ENCODE measurements at places on chromosomes 1 and 21.

DNA sequence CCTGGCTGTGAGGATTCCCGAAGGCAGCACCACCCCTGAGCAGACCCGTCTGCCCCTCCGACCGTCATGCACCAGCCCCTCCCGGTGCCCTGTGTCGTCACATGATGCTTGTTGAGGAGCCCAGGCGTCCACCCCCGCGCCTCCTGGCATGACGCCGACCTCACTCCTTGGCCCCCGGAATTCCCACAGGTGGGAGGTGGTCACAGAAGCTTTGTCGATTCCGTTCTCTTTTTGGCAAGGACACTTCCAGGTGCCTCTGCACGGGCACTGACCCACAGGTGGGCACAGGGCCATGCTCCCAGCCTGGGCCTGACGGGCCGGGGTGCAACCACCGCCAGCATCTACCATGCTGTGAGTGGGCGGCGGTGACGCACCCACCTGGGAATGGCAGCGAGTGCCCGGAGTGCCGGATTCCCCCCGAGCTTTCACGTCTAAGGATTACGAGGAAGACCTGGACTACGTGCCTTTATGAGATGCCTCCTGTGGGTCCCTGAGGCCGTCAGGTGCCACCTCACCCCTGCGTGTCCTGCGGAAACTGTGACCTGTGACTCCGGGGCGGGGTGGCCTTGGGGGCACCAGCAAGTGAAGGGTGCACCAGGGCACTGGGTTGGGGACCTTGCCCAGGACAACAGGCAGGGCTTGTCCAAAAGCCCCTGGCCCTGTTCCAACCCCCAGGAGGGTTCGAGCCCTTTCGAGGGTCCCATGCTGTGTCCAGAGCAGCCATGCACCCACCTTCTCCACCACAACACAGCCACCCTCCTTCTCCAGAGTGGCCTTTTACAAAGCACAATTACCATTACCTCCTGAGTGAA is 31.4 kb upstream of the COL6A1 start:
- DNase-seq: no peak

- DNase-seq: no peak
These were observed 63.8 kb downstream of the HMGB4 start for GRCh38 chr1:33927721-33928120.

DNA sequence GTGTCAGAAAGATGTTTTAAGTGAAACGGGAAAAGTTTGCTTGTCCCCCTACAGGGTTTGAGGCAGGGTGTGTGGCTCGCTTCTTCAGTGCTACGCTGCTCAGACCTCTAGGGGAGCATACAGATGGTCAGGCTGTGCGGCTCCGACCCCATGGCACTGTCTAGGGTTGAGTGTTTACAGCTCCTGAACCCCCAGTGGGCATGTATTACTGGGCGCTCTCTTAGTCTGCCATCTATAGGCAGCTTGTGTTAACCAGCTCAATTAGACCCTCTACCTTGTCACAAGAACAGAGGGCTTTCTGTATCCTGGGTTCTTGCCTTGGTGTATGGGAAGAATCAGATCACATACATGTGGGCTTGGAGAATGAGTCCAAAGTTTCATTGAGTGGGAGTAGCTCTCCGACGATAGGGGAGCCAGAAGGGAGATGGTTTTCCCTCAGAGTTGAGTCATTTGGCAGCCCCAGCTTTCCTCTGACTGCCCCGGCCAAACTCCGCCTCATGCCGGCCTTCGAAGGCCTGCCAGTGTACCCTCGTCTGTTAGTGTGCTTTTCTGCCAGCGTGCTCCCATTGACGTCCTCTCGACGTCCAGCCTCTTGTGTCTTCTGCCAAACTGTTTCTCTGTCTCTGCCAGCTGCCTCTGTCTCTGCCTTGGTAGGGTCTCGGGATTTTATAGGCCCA is 38.6 kb upstream of the ADGRL4 start:
- DNase-seq: no peak

DNA sequence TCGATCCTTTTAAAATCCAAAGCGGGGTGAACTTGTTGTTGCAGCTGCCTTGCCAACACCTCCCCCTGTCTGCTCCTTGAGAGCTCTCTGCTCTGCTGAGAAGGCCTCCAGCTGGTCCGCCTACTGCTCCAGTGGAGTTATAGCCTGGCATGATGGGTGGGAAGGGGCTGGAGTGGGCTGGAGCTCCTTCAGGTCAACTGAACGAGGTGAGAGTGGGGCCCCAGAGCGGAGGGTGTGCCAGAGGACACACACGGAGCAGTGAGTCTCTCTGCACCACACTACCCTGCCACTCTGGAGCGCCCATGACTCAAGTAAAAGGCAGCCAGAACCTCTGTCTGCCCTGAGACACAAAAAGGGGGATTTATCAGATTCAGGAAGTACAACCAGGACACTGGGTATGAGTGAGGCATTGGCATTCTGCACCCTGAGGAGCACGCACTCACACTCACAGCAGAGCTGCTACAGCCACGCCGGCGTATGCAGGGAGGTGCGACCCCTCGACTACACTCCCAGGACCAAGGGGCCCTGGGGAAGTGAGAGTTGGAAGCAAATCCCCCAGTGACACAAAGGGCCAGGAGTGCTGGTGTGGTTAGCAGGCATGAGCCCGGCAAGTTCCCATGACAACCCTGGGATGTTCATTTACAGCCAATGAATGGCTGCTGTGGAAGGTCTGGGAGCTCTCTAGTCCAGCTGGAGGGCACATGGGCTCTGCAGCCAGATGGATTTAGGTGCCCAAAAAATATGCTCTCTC is 28.0 kb upstream of the EVA1B start:
- DNase-seq: no peak

DNA sequence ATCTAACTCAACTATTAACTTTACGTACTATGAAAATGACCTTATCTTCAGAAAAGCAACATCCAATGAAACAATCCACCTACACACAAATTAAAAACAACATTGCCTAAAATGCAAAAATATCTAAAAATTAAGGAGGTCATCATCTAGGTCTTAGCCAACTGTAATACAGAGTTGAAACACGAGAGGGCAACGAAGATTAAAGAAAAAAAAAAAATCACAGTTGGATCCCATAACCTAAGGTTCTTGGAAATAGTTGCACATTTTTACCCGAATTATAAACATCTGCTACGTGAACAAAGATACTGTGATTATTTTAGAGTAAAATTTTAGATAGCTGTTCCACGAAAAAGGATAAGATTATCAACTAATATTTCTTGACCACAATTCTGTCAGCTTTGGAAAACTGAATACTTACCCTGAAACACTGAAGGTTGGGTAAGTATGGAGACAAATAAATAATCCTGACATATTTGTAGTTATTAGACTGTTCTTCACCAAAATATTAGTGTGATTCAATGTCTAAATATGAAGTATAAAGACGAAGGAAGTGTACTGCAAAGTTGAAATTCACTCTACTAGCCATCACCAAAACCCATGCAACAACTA is 88.0 kb upstream of the AK4 start:
- DNase-seq: no peak

- peak; percentile 85 for DNase-seq
These were observed 9.2 kb upstream of the SFPQ start for GRCh38 chr1:35202048-35202719.

- DNase-seq: no peak
These were observed 74.6 kb upstream of the KCND3 start for GRCh38 chr1:112063781-112064728.

GRCh38 chr1:193524616-193525015 is 338.2 kb upstream of the B3GALT2 start:
- no peak for DNase-seq

- DNase-seq: no peak
These were observed 97.4 kb downstream of the PRDM2 start for GRCh38 chr1:13797397-13797796.

DNA sequence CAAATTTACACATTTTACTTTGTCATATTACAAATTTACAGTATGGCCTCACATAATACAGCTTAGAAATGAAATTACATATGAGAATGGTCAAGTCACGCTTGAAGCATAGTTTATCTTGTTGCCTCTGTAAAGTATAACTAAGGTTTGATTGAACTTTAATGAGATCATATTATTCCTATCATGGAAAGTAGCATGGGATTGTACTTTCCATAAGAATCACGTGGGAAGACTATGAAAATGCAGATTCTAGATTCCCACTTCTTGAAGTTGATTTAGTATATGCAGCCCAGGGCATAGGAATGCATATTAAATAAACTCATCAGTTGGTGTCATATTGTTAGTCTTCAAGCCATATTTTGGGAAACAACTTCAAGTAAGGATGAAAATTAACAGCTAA is 342.8 kb downstream of the NCAM2 start:
- DNase-seq: no peak

- no peak for DNase-seq
These were observed 84.1 kb downstream of the TM2D1 start for GRCh38 chr1:61640531-61641530.

DNA sequence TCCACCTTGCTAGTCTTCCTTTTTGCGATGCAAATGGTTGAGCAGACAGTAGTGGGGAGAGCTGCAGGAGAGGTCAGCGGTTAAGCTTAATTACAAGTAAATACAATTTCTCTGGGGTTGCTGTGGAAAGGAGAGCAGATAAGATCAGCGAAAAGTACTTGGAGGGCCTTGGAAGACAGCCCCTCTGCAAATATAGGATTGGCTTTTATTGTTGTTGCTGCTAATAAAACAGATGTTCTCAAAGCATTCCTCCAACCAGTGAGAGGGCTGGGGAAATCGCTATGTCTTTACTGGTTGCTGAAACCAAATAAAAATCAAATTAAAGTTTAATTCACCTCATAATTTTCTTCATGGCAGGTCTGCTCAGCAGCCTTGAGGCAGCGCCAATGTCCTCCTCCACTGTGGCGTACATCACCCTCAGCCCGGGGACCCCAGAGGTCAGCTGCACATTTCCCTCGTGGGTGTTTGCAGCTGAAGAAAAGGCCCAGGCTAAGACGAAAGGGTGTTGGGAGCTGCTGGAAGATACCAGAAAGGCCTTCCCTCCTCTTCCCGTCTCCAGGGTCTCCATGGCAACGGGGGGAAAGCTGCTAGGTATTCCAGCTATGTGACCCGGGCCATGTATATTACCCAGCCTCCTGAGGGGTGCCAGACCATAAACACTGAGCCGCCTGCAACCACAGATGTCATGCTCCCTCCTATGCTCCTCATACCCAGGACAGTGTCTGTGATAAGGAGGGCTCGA is 54.6 kb upstream of the POU2F1 start:
- no peak for DNase-seq

DNA sequence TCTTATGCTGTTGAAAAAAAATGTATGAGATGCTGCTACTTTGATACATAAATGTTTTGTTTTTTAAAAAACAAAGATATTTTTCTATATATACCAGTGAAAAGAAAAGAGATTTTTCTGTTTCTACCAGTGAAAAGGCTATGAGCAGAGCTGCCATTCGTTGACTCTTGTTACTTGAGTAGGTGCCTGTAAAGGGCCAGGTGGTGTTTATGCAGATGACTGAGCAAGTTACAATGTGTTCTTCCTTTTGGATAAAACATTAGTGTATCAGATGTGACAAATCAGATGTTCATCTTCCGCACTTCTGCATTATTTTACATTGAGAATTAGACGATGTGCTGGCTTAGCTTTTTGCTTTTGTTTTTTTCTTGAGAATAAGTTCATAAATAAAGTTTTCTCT is 45.4 kb downstream of the BARHL2 start:
- DNase-seq: no peak

Data from glomerular endothelial cell (primary cell).